ENCODE measurements at places on chromosomes 6 and 20.

GRCh38 chr20:63889241-63890200 is 5.4 kb upstream of the DNAJC5 start:
- no peak for DNase-seq

DNA sequence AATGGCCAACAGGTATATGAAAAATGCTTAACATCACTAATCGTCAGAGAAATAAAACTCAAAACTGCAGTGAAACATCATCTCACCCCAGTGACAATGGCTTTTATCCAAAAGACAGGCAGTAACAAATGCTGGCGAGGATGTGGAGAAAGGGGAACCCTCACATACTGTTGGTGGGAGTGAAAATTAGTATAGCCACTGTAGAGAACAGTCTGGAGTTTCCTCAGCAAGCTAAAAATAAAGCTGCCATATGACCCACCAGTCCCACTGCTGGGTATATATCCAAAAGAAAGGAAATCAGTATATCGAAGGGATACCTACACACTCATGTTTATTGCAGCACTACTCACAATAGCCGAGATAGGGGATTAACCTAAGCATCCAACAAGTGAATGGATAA is 23.4 kb upstream of the INSM1 start:
- DNase-seq = no peak

DNA sequence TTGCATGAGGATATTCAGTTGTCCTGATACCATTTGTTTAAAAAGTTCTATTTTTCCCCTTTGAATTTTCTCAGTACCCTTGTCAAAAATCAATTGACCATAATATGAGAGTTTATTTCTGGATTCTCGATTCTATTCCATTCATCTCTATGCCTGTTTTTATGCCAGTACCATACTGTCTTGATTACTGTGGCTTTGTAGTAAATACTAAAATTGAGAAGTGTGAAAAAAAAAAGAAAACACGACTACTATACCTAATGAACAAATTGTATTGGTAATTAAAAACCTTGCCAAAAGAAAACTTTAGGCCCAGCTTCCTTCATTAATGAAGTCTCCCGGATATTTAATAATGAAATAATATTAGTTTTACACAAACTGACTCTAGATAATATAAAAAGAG is 185.7 kb downstream of the TBC1D7 start:
- no peak for DNase-seq

- peak; percentile 75 for DNase-seq
Observed at GRCh38 chr20:63626424-63627128, at the start of gene GMEB2. Gene GMEB2 (minus strand): TSS chr20:63627101. CDS start chr20:63619397, 7,704 bp downstream.

- DNase-seq = peak; percentile 47
Observed at GRCh38 chr6:123415844-123416468, 220.8 kb downstream of the TRDN start.

DNA sequence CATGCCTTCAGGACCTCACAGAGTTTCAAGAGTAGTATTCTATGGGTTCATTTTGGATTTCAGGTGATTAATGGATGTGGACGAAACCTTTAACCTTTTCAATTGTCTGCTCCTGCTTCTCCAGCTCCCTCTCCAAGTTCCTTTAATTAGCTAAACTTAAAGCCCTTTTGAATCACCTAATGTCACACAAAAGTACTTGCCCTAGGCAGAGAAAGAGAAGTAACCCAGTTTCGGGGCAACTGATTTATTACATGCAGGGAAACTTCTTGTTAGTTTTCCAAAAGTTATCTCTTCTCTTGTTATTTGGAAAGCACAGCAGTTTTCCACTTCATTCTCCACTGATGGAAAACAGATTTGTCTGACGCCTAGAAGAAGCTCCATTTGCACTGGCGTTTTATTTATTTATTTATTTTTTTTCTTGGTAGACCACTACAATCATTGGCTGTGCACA is 407.7 kb upstream of the JARID2 start:
- DNase-seq = no peak

GRCh38 chr6:29702519-29703103 is 20.6 kb upstream of the HLA-F start:
- peak; percentile 81 for DNase-seq

DNA sequence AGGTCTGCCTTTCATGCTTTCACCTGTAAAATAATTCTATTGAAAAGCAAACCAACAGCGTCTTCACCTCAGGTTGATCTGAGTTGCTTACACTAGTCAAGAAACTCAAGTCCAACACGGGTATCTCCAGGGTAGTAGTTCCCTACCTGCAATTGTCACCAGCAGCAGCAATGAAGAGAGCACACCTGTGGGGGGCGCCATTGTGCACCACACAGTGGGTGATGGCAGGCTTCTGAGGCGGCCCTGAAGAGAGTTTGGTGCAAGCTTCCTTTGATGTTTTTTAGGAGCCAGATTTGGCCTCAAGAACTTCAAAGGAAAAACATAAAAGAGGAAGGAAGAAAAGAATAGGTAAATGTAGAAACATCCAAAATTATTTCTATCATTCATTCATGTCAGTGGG is 45.1 kb downstream of the KIAA0319 start:
- peak; percentile 20 for DNase-seq

- no peak for DNase-seq
Observed at GRCh38 chr20:8735674-8736073, 333.2 kb upstream of the PLCB4 start.

GRCh38 chr6:166556863-166557322 is 29.6 kb downstream of the RAMACL start:
- DNase-seq = no peak

- DNase-seq = no peak
Observed at GRCh38 chr20:13610184-13610583, 28.5 kb downstream of the TASP1 start.

- no peak for DNase-seq
Observed at GRCh38 chr6:133796235-133796634, 92.7 kb upstream of the TCF21 start.

DNA sequence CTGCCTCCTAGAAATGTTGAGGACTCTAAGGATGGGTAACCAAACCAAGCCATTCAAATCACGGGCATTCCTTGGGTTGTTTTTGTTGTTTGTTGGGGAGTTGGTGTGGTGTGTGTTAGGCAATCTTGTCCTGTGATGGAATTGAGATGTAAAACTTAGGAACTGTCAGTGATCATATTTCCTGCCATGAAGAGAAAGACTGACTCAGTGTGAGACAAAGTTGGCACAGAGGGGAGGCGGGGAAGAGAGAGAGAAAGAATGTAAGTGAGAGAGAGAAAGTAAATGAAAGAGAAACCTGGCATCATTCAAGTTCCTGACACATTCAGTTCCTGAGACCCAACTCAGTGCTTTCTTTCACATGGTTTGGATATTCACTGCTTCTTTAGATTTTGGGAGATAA is 21.6 kb upstream of the FBXO30 start:
- no peak for DNase-seq

DNA sequence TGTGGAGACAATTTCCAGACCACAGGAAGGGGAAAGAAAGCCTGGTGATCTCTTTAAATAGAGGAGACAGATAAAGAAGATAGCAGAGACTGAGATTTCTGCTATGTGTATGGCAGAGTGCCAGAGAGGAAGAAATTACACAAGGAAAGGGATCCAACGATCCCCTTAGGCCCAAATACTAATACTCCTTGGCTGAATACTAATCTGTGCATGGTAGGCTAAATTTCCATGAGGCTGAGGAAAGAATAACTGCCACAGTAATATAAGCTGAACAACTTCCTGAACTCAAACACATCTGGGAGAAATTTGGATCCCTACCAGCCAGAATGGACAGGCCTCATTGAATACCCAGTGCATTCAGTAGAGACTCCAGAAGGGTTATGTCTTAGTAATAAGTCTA is 83.3 kb upstream of the TNFAIP3 start:
- no peak for DNase-seq

DNA sequence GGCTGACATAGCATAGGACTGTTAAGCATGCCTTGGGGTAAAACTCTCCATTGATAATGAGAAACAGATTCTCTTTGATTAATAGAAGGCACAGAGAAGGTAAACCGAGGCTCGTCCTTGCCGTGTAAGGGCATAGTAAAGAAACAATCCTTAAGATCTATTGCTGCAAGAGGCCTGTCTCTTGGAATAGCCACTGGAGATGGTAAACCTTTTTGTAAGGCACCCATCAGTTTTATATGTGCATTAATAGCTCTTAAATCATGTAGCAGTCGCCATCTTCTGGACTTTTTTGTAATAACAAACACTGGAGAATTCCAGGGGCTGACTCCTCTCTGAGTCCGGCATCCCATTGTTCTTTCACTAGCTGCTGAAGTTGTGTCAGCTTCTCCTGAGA is 8.4 kb upstream of the ABHD12 start:
- DNase-seq = peak; percentile 53
